ENCODE measurements at places on chromosomes 11 and 22.

DNA sequence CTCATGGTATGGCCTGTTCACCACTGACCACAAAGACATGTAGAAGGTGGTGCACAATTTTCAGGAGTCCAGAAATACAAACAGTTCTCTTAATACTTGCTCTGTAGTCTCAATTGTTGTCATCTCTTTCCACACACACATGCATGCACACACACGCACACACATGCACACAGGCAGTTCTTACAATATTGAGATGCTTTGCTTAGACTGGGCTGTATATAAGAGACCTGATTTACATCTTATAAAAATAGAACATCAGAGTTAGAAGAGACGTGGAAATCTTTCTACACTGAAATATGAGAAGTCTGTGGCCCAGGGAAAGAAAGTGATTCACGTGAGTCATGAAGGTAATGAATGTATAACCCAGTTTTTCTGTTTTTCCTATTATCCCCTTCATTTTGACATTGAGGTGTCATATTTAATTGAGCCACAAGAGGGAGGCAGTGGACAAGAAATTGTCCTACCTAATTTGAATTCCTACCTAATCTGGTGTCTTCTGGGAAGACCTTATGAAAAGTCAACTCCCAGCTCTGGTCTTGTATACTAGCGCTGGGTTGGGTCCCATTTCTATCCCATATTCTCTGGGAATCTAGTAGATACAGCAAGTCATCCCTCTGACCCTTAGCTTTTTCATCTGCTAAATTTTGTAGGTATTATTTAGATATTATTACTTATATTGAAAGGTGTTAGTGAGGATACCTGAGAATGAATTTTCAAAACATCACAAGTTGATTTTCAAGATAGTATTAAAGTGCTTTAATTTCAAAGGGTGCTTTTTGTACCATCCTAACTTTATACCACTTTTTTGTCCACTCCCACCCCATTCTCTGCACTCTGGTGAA lies 14.9 kb upstream of the MS4A4A start:
- DNase-seq: no peak
- peaks cover 2% of the 10 kb centered on the region for H3K4me1 ChIP-seq
- no peak overlapping the region for H3K27ac ChIP-seq
- H3K27me3 ChIP-seq: peaks cover 6% of the 10 kb centered on the region

- H3K27ac ChIP-seq: no peak overlapping the region
- H3K4me3 ChIP-seq: no peak overlapping the region
- H3K4me1 ChIP-seq: peaks cover 32% of the 10 kb centered on the region
- DNase-seq: no peak
- no peaks in the 10 kb centered on the region for H3K27me3 ChIP-seq
Observed at GRCh38 chr22:22705328-22706100, 61.1 kb downstream of the GGTLC2 start.

- H3K4me1 ChIP-seq: no peaks in the 10 kb centered on the region
- peaks cover 20% of the 10 kb centered on the region for H3K27me3 ChIP-seq
- no peak overlapping the region for H3K4me3 ChIP-seq
- no peak for DNase-seq
- H3K36me3 ChIP-seq: no peaks in the 10 kb centered on the region
- no peak overlapping the region for H3K27ac ChIP-seq
Observed at GRCh38 chr22:27378311-27378800, 423.2 kb downstream of the MN1 start.

GRCh38 chr11:123251657-123252344 lies 56.8 kb upstream of the CLMP start:
- peaks cover 5% of the 10 kb centered on the region for H3K27me3 ChIP-seq
- H3K36me3 ChIP-seq: no peaks in the 10 kb centered on the region
- no peak for DNase-seq
- H3K4me1 ChIP-seq: peaks cover 7% of the 10 kb centered on the region
- H3K4me3 ChIP-seq: no peak overlapping the region
- no peak overlapping the region for H3K27ac ChIP-seq

- H3K27ac ChIP-seq: no peak overlapping the region
- H3K4me3 ChIP-seq: no peak overlapping the region
- no peaks in the 10 kb centered on the region for H3K36me3 ChIP-seq
- DNase-seq: no peak
- peaks cover 22% of the 10 kb centered on the region for H3K27me3 ChIP-seq
Observed at GRCh38 chr22:28927630-28928029, 44.3 kb downstream of the ZNRF3 start.

DNA sequence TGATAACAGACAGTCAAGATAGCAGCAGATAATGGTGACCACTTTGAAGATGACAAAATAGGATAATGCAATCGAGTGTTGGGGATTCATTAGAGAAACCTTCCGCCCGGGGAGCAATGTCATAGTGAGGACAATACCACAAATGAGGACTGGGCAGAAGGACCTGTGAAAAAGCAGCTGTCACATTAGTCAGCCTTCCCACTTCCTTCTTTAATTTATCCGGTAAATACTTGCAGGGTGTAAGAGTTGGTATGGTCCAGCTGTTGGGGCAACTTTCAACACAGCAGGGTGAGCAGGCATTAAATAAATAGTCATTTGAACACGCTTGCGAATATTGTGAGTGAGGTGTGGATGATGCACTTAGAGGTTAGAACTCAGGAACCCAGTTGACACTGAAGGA lies 132.5 kb upstream of the KIRREL3 start:
- no peak for DNase-seq
- H3K4me1 ChIP-seq: no peaks in the 10 kb centered on the region
- H3K36me3 ChIP-seq: no peaks in the 10 kb centered on the region
- no peak overlapping the region for H3K4me3 ChIP-seq
- no peak overlapping the region for H3K27ac ChIP-seq
- H3K27me3 ChIP-seq: no peaks in the 10 kb centered on the region

- no peaks in the 10 kb centered on the region for H3K27me3 ChIP-seq
- H3K4me3 ChIP-seq: no peak overlapping the region
- DNase-seq: no peak
- no peak overlapping the region for H3K27ac ChIP-seq
- H3K4me1 ChIP-seq: no peaks in the 10 kb centered on the region
Observed at GRCh38 chr11:22521226-22521625, 104.4 kb downstream of the FANCF start.

DNA sequence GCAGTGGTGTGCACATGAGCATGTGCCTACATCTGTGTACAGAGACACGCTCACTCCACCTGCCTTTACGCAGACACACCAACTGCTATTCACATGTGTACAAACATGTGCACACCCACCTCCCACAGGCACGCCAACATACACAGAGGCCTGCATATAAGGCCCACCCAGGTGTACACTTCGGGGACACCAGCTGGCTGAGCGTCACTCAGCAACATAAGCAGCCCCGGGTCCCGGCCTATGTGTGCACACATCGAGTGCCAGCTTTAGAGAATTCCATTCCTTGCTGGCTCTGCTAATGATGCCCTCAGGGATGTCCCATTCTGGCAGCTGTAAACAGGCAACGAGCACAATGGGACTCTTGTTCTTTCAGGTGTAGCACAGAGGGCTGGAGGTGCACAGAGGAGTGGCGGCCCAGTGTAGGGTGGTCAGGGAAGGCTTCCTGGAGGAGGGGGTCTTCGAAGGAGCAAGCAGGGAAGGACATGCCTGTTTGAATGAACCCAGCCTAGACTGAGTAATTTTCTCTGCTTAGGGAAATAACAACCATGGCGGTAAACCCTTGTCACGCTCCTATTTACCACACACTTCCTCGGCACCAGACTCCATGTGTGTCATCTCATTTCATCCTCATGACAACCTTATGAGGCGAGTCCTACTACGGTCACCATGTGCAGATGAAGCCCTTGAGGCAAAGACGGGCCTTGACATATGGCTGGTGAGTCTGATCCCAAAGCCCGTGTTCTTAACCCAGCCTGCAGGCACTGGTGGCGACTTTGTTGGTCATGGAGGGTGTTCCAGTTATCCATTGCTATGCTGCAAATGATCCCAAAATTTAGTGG lies 35.1 kb downstream of the RPL3 start:
- H3K27me3 ChIP-seq: peaks cover 38% of the 10 kb centered on the region
- H3K4me1 ChIP-seq: peaks cover 19% of the 10 kb centered on the region
- no peak for DNase-seq
- H3K4me3 ChIP-seq: no peak overlapping the region

- peak overlapping the region; percentile 77 for H3K27ac ChIP-seq
- H3K36me3 ChIP-seq: peaks cover 33% of the 10 kb centered on the region
- H3K4me1 ChIP-seq: peaks cover 30% of the 10 kb centered on the region
- H3K27me3 ChIP-seq: peaks cover 4% of the 10 kb centered on the region
- H3K4me3 ChIP-seq: peak overlapping the region; percentile 62
Observed at GRCh38 chr11:32092581-32093170, 1.8 kb downstream of the RCN1 start.

- H3K36me3 ChIP-seq: no peaks in the 10 kb centered on the region
- peaks cover 7% of the 10 kb centered on the region for H3K27me3 ChIP-seq
- H3K4me3 ChIP-seq: no peak overlapping the region
- no peaks in the 10 kb centered on the region for H3K4me1 ChIP-seq
- H3K27ac ChIP-seq: no peak overlapping the region
Observed at GRCh38 chr11:131616481-131617140, 246.2 kb downstream of the NTM start.

GRCh38 chr11:34309965-34310364 lies 47.8 kb downstream of the ABTB2 start:
- no peak for DNase-seq
- no peak overlapping the region for H3K27ac ChIP-seq
- H3K27me3 ChIP-seq: no peaks in the 10 kb centered on the region
- H3K4me1 ChIP-seq: peaks cover 23% of the 10 kb centered on the region

DNA sequence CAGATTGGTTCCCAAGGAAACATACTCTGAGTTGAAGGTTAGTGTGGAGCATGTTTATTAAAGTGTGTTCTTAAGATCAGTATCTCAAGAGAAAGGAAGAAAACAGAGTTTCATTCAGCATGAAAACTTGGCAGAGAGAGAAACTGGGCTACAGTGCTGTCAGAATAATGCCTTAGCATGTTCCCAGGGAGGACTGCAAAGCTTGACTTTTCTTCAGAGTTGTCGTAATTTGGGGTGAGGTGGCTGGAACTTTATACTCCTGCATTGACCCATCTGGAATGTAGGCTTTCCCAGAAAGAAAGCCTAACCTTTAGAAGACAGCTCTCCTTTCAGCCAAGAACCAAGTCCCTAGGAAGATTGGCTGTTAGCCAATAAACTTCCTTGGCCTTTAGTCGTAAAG lies 190.8 kb upstream of the CNTN5 start:
- H3K4me3 ChIP-seq: no peak overlapping the region
- H3K27ac ChIP-seq: no peak overlapping the region
- no peaks in the 10 kb centered on the region for H3K36me3 ChIP-seq

DNA sequence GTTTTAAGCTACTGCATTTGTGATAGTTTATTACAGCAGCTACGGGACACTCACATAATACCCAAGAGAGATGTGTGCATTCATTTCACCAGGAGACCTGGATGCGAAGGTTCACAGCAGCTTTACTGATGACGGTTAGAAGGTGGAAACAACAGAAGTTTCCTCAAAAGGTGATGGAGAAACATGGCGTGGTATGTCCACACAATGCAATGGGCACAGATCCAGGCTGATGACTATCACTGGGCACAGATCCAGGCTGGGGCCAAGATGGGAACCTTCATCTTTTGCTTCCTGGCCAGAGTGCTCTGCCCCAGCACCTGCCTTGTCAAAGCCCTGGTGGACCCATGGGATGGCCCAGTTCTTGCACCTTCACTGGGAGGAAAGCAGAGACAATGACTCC lies 30.6 kb upstream of the RFPL3 start:
- peaks cover 17% of the 10 kb centered on the region for H3K27me3 ChIP-seq
- H3K36me3 ChIP-seq: no peaks in the 10 kb centered on the region
- no peak overlapping the region for H3K27ac ChIP-seq

DNA sequence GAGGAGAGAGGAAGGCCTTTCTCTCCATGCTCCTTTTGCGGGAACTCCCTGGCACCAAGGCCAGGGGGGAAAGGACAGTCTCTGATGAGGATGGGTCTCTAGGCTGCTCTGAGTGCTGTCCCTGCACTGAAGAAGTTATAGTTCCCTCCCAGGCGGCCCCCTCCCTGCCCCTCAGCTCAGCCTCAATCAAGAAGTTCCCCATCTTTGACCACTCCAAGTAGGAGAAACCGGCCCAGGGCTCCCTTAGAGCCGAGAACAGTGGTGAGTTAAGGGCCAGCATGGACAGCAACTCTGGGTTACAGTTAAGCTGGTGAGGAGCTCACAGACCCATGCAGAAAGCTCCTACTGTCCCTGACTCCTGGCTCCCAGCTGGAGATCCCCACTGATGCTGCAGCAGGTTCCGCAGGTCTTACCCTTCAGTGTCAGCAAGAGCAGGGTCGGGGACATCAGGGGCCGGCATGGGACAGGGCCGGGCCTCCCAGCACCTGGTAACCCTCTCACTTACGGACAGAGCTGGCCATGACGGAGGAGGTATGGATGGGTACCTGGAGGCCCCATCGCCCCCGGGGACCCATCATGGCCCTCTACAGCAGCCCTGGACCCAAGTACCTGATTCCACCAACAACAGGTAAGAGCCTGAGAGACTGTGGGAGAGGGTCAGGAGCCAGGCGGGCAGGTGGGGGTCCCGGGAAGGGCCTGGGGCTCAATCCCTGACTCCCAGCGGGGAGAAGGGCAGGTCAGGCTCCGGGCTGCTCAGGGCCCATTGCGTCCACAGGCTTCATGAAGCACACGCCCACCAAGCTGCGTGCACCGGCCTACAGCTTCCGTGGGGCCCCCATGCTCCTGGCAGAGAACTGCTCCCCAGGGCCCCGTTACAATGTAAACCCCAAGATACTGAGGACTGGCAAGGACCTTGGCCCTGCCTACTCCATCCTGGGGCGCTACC lies 4.2 kb downstream of the SCGB1C1 start:
- no peaks in the 10 kb centered on the region for H3K27me3 ChIP-seq
- no peak overlapping the region for H3K4me3 ChIP-seq
- peaks cover 4% of the 10 kb centered on the region for H3K36me3 ChIP-seq

GRCh38 chr22:47315862-47316419 lies 553.5 kb downstream of the TBC1D22A start:
- H3K4me1 ChIP-seq: no peaks in the 10 kb centered on the region
- H3K27me3 ChIP-seq: peaks cover 36% of the 10 kb centered on the region
- DNase-seq: no peak
- H3K36me3 ChIP-seq: no peaks in the 10 kb centered on the region

DNA sequence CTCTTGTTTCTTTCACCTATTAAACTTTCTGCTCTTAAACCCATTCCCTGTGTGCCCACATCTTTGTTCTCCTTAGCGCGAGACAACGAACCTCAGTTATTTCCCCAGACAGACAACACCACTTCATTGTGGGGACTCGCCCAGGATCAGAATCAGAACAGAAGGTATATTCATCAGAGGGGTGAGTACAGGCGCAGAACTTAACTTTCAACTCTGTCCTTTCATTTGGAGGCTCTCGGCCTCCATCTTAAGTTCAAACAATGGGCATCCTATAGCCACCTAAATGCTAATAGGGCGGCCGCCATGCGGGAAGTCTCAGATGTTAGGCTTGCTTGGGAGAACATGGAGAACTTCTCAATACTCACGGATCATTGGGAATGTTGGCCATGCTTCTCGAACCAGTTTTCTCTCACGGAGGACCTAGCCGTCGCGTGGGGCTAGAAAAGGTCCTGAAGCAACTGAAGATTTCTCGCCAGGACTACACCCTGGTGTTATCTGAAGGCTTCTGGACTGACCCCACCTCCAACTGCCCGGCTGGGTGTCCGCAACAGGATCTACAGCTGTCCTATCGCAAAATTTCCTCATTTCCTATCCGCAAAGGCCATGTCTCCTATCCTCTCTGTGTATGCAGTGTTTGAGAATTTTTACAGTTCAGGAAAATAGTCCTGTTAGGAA lies 13.4 kb upstream of the HYLS1 start:
- H3K4me1 ChIP-seq: peaks cover 9% of the 10 kb centered on the region
- DNase-seq: no peak
- no peaks in the 10 kb centered on the region for H3K27me3 ChIP-seq
- H3K27ac ChIP-seq: no peak overlapping the region

GRCh38 chr11:22768281-22768680 lies 61.3 kb downstream of the SVIP start:
- no peaks in the 10 kb centered on the region for H3K36me3 ChIP-seq
- no peak overlapping the region for H3K4me3 ChIP-seq
- H3K27ac ChIP-seq: no peak overlapping the region

Measured in stimulated activated naive B cell treated with anti-CD40 and anti-IgM and Interleukin-4, amounts not matched to agents 10 μg/mL and 1 μg/mL and 100 μg/mL, for 72 hours (primary cell).